ENCODE measurements at places on chromosomes 1 and 21.

DNA sequence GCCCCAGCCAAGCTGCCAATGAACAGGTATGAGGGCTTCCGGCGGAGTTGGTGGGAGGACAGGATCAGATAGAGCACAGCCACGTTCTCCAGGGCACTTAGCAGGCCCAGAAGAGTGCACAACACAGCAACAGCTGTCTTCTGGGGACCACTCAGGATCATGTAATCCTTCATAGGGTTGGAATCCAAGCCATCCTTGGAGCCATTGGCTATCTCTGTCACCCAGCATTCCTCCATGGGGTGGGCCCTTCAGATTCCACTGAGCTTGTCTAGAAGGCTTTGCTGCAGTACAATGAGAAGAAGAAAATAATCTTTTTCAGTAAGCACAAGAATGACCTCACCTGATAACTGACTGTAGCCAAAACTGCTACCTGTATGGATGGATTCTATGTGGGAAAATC lies 7.3 kb upstream of the FUCA1 start:
- no peaks in the 10 kb centered on the region for H3K36me3 ChIP-seq
- no peak overlapping the region for H3K27ac ChIP-seq
- no peaks in the 10 kb centered on the region for H3K4me1 ChIP-seq
- H3K27me3 ChIP-seq: no peaks in the 10 kb centered on the region
- no peak overlapping the region for H3K4me3 ChIP-seq

DNA sequence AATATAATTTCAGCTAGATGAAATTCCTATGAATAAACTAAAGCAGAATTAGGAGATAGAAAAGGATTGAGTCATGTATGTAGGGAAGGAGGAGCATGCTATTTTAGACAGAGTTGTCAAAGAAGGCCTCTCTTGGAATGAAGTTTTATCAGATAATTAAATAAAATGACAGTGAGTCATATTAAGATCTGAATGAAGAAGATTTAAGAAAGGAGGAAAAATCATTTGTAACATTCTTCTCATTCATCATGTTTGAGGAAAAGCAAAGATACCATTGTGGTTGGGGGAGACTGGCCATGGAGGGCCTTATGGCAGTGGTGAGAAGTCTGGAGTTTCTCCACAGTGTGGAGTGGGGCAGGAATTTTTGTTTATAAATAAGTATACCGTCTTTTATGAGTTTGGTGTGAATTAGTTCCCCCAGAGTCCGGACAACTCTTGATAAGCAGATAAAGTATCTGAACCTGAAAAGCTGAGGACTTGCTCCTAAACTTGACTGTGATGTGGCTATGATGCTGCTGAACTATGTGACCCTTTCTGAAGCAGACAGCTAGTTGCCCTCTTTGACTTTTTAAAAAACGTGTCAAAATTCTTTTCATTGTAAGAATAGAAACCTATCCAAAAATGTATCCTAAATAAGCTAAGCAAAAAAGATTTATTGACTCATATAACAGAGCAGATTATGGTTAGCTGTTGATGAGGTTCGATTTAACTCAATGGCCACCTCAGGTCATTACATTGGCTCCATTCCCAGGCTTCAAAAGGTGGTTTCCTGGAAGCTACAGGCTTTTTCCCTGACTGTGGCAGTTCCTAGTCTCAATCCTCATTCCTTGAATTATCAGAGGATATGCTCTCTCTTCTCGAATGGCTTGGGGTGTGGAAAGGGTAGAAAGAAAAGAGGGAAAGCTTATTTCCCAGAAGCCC lies 90.8 kb downstream of the LHX9 start:
- no peak overlapping the region for H3K27ac ChIP-seq
- no peaks in the 10 kb centered on the region for H3K4me1 ChIP-seq
- no peak overlapping the region for H3K4me3 ChIP-seq
- no peak for DNase-seq
- no peaks in the 10 kb centered on the region for H3K36me3 ChIP-seq
- no peaks in the 10 kb centered on the region for H3K27me3 ChIP-seq

DNA sequence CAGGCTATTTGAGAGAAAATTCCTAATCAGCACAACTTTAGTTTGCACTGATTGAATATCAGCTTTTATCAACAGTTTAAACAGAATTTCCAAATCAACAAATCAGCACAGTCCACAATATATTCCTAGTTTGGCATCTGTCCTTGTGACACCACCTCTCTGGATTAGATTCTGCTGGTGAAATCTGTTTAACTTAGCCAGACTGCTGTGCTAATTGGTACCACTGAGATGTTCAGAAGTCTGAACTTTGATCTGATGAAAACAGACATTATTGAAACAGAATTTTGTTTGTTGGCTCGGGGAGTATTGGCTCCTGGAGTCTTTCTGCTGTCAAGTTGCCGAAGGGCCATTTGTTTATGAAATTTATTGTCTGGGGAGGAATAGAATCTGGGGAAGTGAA lies 17.0 kb upstream of the NGF start:
- no peaks in the 10 kb centered on the region for H3K4me1 ChIP-seq
- peaks cover 8% of the 10 kb centered on the region for H3K27me3 ChIP-seq
- DNase-seq: no peak
- no peak overlapping the region for H3K27ac ChIP-seq
- H3K4me3 ChIP-seq: no peak overlapping the region

DNA sequence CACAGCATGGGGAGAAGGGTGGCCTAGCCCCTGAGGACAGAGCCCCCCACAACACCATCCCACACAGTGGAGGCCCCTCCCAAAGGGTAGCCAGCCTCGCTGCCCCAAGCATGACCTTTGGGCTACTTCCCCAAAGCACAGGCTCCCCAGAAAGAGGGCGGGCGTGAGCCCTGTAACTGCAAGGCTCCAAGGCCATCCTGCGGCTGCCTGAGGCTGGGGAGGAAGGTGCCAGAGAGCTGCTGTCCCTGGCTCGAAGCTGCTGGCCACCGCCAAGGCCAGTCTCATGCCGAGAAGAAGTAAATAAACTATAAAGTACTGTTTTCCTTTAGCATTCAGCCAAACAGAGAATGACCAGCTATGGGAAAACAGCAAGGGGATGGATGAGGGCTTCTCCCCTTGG lies 27.5 kb downstream of the UBASH3A start:
- no peak overlapping the region for H3K4me3 ChIP-seq
- no peaks in the 10 kb centered on the region for H3K4me1 ChIP-seq
- no peak overlapping the region for H3K27ac ChIP-seq
- no peaks in the 10 kb centered on the region for H3K36me3 ChIP-seq
- no peaks in the 10 kb centered on the region for H3K27me3 ChIP-seq
- no peak for DNase-seq

- no peak overlapping the region for H3K27ac ChIP-seq
- DNase-seq: no peak
- no peaks in the 10 kb centered on the region for H3K4me1 ChIP-seq
- H3K36me3 ChIP-seq: no peaks in the 10 kb centered on the region
- no peak overlapping the region for H3K4me3 ChIP-seq
Measured at GRCh38 chr1:13878451-13878850, 178.5 kb downstream of the PRDM2 start.
